ENCODE measurements at places on chromosomes 1 and 21.

DNA sequence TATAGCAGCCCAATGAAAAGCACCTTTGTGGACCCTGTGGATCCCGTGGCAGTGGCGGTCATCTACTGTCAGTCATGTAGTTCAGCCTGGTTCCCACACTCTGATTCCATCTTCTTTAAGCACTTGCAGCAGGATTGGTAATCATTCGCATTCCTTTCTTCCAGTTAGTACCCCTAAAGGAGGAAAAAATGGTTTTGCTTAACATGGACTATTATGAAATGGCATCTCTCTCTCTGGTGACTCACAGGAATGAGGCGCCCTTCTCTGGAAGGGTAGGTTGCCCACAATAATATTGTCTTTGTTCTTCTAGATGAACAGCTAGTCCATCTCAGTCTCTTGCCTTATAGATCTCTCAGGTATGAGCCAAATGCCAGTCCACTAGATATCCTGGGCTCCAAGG lies 127.9 kb upstream of the MROH9 start:
- DNase-seq, result no peak

- DNase-seq, result no peak
Measured at GRCh38 chr21:33244082-33244778, 14.5 kb downstream of the IFNAR2 start.

DNA sequence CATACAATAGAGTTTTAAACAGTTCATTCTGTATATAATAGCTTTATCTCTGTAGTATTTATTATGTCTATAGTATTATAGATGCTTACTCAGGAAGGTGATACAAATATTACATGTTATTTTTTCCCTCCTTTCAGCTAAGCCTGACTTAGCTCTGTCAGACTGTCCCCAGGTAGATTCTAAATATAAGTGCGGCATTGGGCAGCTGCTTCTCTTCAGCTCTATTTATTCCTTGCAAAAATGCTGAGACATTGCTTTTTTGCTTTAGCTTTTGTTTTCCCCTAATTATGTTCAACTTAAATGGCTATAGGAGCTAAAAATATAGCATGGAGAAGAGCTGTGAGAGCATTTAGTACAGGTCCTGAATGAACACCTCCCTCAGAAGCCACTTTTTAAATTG lies 203.2 kb upstream of the BEND5 start:
- DNase-seq, result no peak

GRCh38 chr1:17527036-17527914 lies 12.2 kb upstream of the ARHGEF10L start:
- DNase-seq, result no peak

GRCh38 chr1:59054172-59054571 lies 242.7 kb upstream of the FGGY start:
- no peak for DNase-seq

- no peak for DNase-seq
Measured at GRCh38 chr1:152347116-152347728, 12.6 kb downstream of the FLG2 start.

DNA sequence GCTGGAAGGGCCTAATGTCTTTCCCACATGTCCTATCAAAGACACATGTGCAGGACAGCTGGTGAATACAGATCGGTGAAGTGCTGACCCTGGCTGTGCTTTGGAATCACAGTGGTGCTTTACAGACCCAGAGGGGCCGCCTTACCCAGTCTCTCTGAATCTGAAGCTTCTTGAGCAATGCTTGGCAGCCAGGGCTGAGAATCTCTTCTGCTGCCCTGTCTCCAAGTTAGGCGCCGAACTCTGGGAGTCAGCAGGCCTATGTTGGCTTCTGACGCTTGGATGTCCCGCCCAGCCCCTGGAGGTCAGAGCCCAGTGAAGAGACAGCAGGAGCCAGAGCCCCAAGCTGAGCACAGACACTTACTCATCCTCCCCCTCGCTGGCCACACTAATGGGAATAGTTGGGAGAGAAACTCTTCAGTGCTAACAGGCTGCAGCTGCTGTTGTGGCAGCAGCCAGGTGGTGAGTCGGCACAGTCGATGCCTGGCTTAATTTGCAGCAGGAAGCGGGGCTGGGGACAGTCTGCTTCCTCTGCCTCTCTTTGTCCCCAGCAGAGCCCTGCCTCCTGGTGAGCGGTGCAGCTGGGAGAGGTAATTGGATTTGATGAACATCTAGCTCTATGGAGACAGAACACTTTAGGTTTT lies 68.1 kb downstream of the URB2 start:
- peak; percentile 77 for DNase-seq

GRCh38 chr1:39485046-39485803 lies 6.2 kb upstream of the BMP8A start:
- no peak for DNase-seq

DNA sequence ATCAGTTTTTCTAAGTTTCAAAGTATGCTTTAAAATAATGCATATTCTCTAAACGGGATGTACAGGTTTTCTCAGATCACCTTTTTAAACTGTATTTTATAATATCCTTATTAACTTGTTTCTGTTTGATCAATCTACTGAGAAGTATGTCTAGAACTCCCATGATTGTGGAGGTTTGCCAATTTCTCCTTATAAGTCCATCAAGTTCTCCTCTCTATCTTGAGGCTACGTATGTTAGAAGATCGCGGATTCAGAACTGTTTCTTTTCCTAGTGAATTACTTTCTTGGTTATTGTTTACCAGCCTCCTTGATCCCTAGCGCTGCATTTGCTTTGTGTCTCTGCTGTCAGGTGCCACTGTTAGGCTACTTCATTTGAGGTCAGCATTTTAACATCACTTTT lies 89.2 kb downstream of the NPHP4 start:
- no peak for DNase-seq

GRCh38 chr1:106861110-106861509 lies 195.4 kb upstream of the PRMT6 start:
- DNase-seq, result no peak

- no peak for DNase-seq
Measured at GRCh38 chr1:88169139-88169538, 514.9 kb upstream of the PKN2 start.

GRCh38 chr1:67978890-67979516 lies 71.4 kb downstream of the DIRAS3 start:
- no peak for DNase-seq

GRCh38 chr1:55931081-55931940 lies 648.1 kb downstream of the PLPP3 start:
- DNase-seq, result no peak

- DNase-seq, result peak; percentile 85
Measured at GRCh38 chr1:61076728-61077675, 5.4 kb upstream of the NFIA start.

DNA sequence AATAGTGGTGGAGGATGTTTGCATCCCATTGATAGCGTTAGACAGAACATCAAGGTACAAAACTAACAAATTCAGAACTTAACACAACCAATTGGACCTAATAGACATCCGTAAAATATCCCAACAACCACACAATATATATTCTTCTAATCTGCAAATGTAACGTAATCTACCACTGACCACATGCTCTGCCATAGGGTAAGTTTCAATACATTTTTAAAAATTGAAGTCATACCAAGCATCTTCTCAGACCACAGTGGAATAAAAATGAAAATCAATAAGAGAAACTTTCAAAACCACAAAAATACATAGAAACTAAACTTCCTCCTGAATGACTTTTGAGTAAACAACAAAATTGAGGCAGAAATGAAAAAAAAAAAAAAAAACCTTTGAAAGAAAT lies 1087.5 kb downstream of the KCNT2 start:
- no peak for DNase-seq

DNA sequence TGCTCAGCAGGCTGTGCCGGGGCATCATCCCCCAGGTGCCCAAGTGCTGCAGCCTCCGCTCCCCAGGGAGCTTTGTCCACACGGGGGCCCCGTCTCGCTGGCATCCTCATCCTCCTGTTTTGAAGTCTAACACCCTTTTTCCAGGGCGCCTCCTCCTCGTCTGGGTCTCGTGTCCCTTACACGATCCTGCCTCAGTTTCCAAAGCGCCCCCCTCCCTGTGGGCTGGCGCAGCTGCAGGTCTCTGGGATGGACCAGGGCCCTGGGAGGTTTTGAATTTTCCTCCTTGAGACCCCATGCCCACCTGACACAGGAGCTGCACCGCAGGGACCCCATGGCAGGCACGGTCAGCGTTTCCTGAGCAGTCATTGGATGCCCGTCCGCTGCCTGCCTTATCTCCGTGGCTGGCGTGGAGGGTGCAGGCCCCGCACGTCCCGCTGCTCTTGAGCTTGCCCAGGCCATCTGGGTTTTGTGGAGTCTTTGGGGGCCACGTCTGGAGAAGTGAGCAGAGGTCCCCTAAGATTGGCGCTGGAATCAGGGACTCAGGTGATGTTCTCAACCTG lies 37.4 kb upstream of the DIP2A start:
- no peak for DNase-seq

DNA sequence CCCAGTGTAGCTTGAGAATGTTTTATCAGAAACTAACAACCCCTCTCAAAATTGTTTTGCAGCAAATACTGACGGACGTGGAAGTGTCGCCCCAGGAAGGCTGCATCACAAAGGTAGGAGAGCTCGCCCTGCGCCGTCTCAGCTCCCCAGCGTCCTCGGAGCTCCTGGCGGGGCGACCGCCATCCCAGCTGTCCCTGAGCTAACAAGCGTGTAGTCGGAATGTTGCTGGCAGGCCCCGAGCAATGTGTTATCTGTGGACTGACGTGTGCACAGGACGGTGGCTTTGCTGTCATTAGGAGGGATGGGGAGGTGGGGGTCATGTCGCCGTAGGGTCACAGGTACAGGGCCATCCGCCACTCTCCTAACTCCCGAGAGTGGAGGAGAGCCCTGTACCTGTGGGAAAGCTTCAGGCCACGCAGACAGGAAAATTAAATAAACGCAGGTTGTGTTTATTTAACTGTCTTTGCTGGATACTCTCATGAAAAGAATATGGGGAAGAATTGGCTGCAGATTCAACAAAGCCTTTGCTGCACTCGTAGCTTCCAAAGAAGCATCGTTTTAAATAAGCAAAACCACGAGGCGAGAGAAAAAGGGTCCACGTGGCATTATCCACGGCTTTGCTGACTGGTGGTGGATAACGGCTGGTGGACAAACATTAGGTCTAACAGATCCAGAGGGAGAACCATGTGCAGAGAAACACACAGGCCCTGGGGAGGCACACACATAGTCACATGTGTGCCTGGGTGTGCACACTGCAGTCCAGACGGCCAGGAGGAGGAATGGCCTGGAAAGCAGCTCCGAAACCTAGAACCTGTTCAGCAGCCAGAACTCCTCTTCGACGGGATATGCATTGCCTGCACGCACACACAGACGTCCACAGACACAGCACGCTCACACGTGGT lies 175.3 kb downstream of the PRDM16 start:
- DNase-seq, result no peak

GRCh38 chr1:202593845-202594244 lies 116.4 kb downstream of the SYT2 start:
- DNase-seq, result no peak

DNA sequence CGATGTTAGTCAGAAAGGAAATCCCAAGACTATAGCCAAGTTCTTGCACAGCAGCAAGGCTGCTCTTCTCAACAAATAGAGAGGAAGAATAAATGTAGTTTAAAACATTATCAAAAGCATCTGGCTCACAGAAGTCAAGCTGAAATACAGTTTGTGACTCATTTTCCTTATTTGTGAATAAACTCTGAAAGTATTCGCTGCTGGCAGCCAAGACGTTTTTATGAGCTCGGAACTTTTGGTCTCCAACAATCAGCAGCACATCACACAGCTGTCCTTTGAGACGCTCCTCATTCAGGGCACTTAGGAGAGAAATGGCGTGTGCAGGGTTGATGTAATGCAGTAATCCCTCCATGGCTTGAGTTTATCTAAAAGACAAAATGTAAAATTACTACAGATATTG lies 16.4 kb downstream of the ZBTB21 start:
- DNase-seq, result no peak

DNA sequence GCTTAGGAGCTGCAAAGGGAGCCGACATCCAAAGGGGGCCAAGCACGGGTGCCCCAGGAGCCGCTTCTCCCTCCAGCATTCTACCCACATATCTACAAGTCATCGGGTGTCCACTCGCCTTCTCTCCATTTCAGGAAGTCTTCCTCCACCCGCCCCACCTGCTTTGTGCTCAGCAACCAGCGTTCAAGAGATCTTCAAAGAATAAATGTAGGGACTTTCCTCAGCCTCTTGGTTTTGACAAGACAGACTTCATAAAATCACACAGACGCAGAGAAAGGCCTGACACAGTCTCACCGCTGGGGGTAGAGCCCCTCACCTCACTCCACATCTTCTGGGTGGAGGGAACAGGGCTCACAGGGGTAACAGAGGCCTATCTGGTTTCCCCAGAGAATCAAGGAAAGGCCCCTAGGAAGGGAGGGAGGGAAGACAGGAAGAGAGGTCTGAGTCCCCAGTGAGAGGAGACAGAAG lies 49.5 kb downstream of the SSBP3 start:
- no peak for DNase-seq

DNA sequence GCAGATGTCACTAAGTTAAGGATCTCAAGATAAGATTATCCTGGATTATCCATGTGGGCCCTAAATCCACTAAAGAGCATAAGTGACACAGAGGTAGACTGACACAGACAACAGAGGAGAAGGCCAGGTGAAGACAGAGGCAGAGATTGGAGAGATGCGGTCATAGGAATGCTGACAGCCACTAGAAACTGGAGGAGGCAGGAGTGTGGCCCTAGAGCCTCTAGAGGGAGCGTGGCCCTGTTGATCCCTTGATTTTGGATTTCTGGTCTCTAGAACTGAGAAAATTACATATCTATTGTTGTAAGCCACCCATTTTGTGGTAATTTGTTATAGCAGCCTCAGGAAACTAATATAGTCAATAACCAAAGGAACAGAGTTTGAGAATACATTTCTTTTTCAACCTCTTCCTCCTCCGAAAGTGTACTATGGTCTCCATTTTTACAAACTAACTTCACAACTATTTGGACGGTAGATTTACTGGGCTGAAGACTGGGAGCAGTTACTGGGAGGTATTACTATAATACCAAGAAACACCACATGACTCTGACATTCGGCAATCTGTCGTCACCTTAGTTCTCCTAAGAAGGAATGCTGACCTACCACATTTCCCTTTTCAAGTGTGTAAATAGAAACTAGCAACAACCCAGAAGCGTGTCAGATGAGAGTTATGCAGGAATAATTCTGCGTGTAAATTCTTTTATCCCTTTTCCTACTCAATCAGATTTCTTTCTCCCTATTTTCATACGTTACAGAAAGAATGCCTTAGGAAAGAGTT lies 116.0 kb upstream of the ZNHIT6 start:
- no peak for DNase-seq

- DNase-seq, result no peak
Measured at GRCh38 chr1:228364068-228364705, 42.4 kb downstream of the TRIM11 start.

GRCh38 chr21:34934350-34934749 lies 114.8 kb downstream of the RUNX1 start:
- no peak for DNase-seq

GRCh38 chr1:25642574-25643108 lies 26.1 kb downstream of the MAN1C1 start:
- no peak for DNase-seq

All from NCI-H524 treated with DMSO at 0.1 percent for 48 hours (cell line).